NCI-H187 (cell line): ENCODE measurements at places on chromosomes 2 and 18.

DNA sequence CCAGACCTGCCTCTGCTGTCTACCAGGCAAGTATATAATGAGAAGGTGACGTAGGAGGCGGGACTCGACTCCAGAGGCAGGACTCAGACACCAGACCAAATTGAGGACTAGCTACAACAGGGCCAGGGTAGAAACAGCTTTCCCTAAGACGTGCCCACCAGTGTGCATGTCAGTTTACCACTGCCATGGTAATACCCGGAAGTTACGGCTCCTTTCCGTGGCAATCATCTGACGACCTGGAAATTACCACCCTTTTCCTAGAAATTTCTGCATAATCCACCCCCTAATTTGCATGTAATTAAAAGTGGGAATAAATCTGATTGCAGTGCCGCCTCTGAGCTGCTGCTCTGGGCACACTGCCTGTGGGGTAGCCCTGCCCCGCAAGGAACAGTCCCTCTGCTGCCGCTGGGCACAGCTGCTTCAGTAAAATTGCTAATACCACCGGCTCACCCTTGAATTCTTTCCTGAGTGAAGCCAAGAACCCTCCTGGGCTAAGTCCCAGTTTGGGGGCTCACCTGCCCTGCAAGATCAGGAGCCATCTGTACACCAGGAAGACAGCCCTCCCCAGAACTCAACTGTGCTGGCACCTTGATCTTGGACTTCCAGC, 59.1 kb downstream of the ODC1 start:
- DNase-seq = no peak

DNA sequence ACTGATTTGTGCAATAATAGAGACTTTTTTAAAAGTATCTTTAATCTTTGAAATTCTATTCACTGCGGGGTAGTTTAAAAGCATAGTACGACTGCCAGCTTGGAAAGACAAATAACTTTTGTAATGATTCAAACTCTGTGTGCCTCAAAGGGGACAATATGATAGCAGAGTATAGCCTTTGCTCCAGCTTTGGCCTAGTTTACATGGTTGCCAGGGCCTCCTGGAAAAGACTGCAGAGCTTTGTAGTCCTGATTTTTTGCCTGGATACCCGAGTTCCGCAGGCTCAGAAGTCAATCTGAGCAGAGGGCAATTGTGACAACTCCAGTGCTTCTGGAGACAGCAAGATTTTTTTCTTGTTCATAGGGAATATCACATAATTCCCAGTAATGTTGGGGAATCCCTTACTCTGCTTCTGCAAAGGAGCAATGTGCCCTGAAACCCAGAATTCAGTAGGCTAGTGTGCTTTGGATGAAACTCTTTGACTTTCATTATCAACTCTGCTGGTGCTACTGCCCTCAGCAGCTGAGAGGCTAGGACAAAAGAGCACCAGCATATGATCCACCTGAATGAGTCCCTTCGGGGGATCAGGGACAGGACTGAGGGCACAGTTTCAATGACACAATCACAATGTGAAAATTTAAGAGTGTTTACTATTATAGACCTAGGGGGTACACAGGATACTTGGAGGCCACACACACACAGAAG, 768.1 kb downstream of the TMEM182 start:
- no peak for DNase-seq

- no peak for DNase-seq
Measured at GRCh38 chr2:171965661-171966060, 34.1 kb upstream of the METAP1D start.

DNA sequence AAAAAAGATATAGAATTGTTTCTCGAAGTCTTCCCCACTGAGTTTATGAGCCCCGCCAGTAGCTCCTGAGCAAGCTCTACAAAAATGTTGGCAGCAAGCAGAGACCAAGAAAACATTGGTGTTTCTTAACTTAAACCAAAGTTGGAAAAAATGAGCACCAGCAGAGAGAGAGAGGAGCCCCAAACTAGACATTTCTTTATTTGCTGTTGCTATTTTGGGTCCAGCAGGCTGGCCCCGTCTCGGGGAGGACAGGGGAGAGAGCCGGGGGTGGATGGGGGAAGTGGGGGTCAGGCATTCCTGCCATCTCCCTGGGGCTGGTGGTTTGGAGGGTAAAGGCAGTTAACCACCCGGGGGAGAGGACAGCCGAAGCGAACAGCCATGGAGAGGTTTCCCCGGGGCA, 113.0 kb downstream of the DYSF start:
- DNase-seq = no peak

DNA sequence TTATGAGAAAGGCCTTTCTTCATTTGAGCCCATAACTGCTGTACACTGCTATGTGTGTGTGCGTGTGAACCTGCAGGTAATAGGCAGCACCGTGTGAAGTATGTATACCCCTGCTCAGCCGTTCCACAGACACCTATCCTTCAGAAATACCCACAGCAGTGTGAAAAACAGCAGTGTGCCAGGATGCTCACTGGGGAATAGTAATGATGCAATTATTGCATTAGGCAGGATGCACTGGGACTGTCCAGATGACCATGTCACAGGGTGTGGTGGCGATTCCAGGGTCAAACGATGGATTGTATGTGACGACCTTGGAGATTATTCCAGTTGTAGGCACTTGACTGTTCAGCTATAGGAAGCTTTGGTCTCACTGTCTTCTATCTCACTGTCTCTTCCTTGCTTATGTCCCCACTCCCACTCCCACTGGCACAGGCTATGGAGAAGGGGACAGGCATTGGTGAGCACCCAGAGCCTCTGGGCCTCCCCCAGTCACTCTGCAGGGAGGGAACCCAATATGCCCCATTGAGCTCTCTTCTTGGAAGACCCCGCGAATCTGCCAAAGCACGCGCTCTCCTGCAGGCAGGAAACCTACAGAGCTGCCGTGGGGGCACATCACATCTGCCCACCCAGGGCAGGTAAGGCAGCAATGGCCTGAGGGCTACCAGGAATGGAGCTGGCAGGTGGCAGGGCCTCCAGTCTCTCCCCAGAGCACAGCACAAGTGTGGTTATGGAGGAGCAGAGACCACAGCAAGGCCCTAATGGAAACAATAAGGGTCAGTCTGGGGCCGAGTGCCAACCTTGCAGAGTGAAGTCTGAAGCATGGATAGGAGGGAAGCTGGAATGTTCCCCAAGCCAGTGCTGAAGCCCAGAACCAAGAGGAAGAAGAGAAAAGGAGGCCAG, 518.9 kb upstream of the RAB6C start:
- DNase-seq = no peak

DNA sequence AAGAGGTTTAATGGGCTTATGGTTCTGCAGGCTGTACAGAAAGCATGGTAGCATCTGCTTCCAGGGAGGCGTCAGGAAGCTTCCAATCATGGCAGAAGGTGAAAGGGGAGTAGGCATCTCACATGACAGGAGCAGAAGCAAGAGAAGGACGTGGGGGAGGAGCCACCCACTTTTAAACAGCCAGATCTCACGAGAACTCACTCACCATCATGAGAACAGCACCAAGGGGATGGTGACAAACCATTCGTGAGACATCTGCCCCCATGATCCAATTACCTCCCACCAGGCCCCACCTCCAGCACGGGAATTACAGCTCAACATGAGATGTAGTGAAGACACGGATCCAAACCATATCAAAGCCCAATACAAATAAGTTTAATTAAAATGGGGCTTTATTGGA, 113.8 kb downstream of the ATL2 start:
- DNase-seq = no peak

- DNase-seq = no peak
Measured at GRCh38 chr2:63673865-63674533, 85.2 kb downstream of the MDH1 start.

GRCh38 chr18:76955524-76956170, 133.3 kb downstream of the ZNF236 start:
- DNase-seq = peak; percentile 53

- no peak for DNase-seq
Measured at GRCh38 chr2:113229795-113230194, 48.9 kb downstream of the PAX8 start.

GRCh38 chr2:159714247-159714930, 2.1 kb downstream of the MARCHF7 start:
- no peak for DNase-seq

DNA sequence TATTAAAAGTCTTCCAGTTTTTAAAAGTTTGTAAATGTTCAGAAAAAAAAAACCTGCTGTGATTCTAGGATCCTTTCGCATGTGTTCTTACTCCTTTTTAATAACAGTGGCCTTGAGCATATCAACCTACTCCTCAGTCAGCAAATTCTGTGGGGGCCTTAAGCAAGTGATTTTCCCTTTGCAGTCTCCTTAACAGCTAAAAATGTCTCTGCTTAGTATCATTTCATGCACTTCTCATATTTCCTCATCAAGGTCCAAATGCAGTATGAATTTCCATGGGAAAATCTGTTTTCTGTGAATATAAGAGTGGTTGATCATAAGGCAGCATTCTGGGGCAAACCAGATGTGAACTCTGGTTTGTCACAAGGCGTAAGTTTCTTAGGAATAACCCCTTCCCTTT, 2175.1 kb upstream of the PIK3C3 start:
- DNase-seq = no peak

DNA sequence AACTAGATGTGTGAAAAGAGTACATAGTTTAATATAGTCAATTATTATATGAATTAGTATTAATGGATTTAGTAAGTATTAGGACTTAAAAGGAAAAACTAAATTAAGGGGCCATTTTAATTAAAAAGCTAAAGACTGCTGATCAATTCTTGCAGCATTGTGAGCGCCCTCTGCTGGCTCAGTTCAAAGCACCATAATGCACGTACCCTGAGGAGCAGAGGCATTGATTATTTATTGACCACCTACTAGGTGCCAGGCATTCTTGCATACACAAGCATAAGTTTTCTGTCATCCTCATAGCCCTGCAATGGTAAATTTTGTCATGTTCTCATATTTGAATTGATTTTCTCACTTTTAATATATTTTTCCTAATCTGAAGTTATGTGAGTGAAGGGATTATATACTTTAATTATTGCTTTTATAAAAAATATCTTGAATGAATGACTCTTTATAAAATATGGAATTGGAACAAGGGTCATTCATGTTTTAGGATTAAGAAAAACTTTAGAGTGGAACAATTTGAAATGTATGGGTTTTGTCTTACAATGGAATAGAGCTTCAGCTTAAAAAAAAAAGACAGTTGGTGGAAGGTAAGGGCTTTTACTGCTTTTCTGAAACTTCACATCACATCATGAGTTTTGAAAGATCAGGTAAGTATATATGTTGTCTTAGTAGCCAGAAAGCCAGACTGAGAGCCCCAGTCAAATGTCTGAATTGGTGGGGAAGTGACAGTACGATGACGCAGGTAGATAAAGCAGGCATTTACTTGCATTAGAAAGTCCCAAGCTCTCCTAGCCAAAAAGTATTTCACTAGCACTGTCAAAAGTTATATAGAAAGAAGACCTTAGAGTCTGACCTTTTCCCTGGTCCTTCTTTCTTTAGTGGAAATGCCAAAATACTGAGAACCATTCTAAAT, 9.7 kb downstream of the ITGA4 start:
- no peak for DNase-seq

DNA sequence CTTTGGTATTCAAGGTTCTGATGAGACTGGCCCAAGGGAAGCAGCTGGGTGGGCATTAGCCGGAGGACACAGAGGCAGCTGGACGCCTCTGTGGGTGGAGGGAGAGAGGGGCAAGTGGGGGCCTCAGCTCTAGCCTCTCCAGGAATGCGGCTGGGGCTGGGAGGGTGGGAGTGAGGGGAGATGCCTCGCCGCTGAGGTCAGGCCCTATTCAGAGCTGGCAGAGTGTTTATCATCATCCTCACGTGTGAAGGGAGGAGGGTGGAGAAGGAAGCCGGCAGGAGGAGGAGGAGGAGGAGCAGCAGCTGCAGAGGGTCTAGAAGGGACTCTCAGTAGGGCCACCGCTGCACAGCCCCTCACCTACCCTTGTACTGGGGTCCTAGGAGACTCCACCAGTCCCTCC, 43.1 kb downstream of the TNS1 start:
- no peak for DNase-seq

DNA sequence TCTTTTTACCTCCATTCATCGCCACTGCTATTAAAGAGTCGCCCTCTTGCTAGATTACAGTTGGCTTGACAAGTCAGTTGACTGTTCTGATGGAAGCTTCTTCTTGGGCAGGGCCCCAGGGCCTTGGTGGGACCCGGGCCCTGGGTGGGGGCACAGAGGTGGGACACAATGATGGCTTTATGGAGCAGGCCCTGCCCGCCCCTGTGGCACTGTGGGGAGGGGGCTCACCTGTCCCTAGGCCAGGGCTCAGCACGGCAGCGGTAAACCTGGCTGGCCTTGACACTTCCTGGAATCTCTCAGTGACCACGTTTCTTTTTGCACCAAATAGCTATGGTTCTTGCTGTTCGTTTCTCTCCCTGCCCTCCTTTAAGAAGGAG, 4.9 kb upstream of the HS6ST1 start:
- DNase-seq = no peak

DNA sequence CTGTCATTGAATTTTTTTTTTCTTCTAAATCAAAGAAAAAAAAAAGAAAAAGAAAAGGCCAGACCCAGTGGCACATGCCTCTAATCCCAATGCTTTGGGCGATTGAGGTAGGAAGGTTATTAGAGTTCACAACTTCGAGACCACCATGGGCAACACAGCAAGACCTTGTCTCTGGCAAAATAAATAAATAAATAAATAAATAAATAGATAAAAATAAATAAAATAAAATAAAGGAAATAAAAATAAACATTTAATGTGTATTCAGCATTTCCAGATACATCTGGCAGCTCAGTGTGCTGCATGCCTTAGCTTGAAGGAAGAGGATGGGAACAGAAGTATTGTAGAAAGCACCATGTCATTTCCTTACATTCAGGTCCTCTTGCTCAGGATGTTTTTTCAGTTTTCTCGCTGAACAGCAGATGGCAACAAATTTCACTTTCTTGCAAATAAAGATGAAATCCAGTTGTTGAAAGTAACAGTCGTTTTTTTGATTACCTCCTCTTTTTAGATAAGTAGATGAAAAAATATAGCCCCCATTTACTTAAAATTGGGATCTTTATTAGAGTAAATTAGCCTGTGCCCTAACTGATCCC, 25.7 kb upstream of the FAM178B start:
- no peak for DNase-seq

GRCh38 chr2:15677141-15677843, 85.6 kb downstream of the DDX1 start:
- DNase-seq = no peak

GRCh38 chr2:218501665-218502064, 66.5 kb downstream of the USP37 start:
- DNase-seq = no peak

DNA sequence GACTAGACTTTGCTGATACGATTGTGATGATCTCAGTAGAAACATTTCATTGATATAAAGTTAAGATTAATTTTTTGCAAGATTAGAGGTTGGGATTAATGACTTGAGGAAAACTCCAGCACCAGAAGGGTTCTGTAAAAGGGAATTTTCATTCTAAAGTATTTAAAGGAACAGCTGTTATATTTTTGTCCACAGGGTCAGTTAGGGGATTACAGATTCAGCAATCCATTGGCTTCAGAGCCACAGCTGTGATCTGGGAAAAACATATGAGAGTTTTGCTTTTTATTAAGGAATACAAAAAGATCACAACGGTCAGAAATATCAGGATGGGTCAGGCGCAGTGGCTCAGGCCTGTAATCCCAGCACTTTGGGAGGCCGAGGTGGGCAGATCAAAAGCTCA, 19.6 kb upstream of the REV1 start:
- DNase-seq = no peak
